ENCODE measurements at places on chromosomes 12 and 14.

DNA sequence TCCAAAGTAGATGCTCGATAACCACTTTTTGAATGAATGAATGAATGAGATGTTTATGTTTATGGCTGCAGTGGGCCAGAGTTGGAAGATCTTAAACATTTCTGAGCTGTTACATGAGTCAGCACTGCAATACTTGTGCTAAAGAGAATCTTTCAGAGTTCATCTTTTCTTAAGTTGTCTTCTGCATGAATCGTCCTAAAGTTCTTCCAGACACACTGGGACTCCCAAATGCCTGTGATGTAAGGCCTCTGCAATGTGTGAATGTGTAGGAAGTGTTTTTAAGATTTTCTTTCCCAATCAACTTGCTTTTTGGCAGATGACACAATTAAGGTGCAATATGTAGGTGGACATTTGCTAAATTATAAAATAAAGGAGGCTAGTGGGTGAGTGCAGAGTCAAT is 50.3 kb upstream of the TRIM9 start:
- no peak for DNase-seq

GRCh38 chr12:42612231-42612613 is 22.7 kb upstream of the PRICKLE1 start:
- no peak for DNase-seq

DNA sequence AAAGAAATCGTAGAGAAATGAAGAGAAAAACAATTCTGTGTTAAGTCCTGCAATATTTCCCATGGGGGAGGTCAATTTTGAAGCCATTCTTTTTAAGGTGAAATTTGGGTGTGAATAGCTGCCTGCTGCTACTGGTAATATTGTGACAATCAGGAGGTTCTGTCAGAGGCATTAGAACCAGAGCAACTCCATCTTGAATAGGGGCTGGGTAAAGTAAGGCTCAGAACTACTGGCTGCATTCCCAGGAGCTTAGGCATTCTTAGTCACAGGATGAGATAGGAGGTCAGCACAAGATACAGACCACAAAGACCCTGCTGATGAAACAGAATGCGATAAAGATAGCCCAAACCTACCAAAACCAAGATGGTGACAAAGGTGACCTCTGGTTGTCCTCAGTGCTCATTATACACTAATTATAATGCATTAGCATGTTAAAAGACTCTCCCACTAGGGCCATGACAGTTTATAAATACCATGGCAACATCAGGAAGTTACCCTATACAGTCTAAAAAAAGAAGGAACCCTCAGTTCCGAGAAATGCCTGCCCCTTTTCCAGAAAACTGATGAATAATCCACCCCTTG is 24.8 kb upstream of the MTHFD1 start:
- DNase-seq: no peak

DNA sequence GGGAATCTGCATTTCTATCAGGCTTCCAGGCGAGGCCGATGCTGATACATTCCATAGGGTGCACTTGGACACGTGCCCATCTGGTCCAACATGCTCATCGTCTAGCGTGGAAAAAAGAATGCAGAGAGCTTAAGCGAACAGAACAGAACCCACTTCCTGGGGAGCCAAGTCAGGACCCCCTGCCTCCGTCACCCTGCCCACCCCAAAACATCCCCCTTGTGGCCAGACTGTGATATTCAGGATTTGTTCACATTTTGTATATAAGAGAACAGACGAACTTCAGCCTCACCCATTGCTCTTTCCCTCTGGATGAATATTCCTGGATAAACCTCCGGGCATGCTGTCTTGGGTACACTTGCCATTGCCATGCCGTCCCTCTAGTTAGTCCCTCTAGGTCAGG is 4.3 kb upstream of the PIWIL1 start:
- no peak for DNase-seq

DNA sequence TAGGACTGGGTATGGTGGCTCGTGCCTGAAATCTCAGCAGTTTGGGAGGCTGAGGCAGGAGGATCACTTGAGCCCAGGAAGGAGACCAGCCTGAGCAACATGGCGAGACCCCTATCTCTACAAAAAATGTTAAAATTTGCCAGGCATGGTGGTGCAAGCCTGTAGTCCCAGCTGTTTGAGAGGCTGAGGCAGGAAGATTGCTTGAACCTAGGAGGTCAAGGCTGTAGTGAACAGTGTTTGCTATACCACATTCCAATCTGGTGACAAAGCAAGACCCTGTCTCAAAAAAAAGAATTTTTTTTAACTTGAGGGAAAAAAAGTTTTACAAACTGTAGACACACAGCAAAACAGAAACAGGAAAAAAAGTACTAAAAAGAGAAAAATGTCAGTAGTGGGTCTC is 2.3 kb upstream of the MAP3K9 start:
- no peak for DNase-seq

- DNase-seq: no peak
Measured at GRCh38 chr14:46259536-46259935, 392.0 kb downstream of the RPL10L start.

DNA sequence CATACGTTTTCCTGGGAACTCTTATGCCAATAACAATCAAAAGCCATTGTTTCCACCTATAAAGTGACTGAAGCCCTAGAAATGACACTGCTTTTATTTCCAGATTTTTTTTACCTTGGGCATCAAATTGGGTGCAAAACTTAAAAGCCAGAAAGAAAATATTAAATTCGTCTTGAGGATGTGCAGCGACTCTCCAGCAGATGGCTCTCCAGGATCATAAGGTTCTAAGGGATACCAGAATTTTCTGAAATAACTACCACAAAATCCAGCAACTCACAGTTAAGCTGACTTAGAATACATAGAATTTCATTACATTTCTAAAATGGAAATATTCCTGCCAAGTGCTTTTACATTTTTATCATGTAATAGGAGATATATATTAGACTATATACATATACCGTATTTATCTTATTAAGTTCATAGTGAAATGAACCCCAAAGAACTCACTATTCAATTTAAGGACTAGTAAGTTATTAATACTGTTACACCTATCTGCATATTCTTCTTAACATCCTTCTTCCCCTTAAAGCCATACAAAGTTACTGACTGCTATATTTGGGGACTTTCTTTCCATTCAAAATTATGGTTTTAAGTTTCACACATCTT is 44.0 kb downstream of the ARMH4 start:
- peak; percentile 67 for DNase-seq

DNA sequence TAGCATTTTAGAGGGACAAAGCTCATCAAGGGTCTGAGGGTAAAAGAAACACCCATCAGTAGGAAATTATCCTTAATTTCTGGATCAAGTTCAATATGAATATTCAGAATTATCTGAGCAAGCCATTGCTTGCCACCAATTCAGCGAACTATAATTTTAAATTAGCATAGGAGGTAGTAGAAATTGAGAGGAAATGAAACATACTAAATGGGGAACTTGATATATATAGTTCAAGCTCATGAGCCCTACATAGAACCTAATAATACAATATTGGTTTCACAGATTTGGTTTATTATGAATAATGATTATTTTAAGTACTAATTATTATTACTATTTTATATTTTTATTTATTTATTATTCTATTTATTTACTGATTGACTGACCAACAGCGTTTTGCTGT is 42.1 kb upstream of the GXYLT1 start:
- no peak for DNase-seq
